GDM1 (cell line): ENCODE measurements at places on chromosomes 1 and 21.
A peak's percentile ranks its signal among the peaks of the same experiment; 100 is the strongest.

DNA sequence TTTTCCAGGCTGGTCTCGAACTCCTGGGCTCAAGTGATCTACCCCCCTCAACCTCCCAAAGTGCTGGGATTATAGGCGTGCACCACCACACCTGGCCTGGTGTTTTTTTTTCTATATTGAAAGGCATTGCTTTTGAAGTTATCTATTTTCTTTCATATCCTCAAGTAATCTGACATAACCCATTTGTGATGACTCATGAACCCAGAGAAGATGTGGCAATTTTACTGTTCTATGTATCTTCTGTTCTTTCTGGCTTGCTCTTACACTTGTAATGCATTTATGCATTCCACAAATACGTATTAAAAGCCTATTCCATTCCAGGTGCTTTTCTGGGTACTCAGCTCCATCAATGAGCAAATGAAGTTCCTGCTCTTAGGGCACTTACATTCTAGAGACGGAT is 29.9 kb upstream of the ERRFI1 start:
- no peak for DNase-seq

GRCh38 chr1:179369751-179370341 is 4.1 kb downstream of the AXDND1 start:
- peak; percentile 29 for DNase-seq

- no peak for DNase-seq
These were observed 17.5 kb downstream of the LRRC41 start for GRCh38 chr1:46285730-46286477.

DNA sequence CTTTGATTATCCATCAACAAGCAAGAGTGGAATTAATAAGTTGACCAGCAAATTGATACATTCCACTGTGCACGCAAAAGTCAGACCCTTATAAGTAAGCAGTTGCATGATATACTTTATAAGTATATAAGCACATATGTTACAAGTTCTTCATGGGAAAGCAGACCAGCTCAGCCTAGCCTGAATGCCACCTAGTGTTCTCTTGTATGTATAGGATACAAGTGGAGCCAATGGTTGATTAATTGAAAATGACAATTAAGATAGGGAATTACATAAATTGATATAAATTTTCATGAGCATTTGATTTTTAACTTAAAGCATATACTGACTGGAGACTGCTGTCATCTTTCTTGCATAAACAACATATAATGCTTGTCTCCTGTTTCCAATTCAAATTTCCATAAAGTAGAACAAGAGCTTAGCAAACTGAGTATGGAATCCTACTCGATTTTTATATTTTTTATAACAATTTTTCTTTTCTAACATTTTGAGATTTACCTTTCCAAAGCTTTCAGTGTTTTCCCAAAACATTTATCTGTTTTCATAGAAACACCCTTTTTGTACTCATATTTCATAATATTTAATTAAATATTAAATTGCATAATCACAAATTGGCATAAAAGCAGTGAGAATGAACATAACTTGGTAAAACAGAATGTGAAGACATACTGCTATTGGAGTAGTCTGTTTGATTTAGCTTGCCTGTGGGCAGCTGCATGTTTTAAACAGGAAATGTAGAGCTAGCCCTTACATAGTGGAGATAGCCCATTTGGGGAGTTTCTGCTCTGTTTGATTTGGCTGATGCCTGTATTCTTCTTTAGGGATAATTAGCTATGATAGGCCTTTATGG is 62.8 kb downstream of the MAGI3 start:
- peak; percentile 9 for DNase-seq

DNA sequence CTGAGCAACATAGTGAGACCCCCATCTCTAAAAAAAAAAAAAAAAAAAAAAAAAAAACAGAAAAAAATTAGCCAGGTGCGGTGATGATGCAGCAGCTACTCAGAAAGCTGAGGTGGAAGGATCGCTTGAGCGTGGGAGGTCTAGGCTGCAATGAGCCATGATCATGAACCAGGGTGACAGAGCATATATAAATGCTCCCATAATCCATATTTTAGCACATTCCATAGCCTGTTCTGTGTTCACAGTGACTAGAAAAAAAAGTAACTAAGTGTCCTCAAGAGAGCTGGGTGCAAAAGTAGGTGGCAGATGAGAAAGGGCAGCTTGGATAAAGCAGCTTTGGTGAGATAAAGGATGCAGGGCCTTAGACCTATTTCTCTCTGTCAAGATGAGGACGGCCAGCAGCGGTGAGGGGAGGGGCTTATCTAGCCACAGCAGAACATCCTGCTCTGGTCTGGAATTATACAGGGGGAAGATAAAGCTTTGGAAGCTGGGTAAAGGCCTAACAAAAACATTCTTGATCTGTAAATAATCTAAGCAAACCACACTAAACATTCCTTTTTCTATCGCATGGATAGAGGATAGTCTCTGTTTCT is 205.3 kb downstream of the DAB1 start:
- no peak for DNase-seq

DNA sequence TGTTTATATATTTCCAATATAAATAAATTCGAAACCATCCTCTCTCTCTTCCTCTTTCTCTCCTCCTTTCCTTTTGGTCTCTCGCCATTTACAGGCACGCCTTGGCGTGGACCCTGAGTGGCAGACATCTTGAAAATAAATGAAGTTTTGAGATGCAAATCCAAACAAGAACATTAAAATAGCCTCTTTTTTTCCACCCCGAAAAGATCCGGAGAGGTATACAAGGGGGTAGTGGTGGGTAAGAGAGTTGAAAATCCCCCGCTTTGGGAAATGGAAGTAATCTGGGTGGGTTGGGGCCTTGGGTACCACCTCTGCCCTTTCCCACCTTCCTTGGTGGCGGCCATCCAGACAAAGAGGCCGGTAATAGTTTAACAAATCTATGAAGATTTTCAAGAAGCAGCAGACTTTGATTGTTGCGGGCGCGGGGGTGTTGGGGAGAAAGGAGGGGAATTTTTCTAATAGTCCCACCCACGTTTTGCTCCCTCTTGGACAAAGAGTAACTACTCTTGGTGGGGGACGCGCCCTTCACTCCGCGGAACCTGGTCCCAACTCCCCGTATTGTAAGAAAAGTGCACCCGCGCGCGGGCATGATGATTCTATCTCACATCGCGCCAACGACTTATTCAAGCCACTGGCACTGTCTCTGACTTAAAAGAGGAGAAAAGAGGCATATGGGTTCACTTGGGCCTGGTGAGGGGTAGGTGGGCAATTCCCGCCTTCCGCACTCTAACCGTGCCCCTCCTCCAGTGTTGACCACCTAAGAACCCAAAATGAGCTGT is 4.0 kb upstream of the FOXD3 start:
- DNase-seq: no peak

DNA sequence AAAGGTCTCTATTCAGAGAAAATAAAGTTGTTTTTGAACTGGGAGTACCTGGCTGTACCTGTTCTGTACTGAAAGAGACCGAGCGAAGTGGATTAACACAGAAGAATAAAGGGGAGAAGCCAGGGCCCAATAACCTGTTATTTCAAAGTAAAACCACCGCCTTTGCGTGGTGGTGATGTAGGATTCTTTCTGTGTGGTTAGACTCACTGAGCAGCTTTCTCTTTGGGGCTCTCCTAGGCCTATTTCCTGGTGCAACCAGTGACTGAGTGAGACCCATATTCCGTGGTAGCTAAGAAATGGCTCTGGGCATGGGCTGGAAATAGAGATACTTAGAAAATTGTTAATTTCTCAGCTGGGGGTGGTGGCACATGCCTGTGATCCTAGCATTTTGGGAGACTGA is 99.9 kb downstream of the XCL2 start:
- no peak for DNase-seq

- no peak for DNase-seq
These were observed 184.9 kb downstream of the PLA2G4A start for GRCh38 chr1:187013582-187014200.

GRCh38 chr21:43207043-43207315 is 38.2 kb downstream of the CRYAA start:
- no peak for DNase-seq

DNA sequence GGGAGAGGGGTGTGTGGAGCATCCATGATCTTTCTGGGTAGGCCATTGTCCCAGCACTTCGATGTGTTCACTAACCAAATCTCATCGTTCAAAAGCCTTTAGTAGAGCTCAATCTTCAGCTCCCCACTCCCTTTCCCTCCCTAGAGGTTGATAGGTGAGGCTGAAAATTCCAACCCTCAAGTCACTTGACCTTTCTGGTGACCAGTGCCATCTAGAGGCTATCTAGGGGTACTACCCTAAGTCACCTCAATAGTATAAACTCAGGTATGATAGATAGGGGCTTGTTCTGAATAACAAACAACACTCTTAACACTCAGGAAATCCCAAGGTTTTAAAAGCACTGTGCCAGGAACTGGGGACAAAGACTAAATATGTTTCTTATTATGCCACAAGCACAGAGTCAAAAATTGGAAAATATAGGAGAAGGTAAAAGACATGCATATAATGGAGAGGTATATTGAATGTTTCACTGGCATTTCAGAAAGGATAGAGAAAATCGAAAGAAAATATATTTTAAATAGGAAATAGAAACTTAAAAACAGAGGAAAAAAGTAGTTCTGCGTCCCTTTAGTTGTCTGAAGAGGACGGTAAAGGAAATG is 42.9 kb upstream of the CD53 start:
- DNase-seq: peak; percentile 25

DNA sequence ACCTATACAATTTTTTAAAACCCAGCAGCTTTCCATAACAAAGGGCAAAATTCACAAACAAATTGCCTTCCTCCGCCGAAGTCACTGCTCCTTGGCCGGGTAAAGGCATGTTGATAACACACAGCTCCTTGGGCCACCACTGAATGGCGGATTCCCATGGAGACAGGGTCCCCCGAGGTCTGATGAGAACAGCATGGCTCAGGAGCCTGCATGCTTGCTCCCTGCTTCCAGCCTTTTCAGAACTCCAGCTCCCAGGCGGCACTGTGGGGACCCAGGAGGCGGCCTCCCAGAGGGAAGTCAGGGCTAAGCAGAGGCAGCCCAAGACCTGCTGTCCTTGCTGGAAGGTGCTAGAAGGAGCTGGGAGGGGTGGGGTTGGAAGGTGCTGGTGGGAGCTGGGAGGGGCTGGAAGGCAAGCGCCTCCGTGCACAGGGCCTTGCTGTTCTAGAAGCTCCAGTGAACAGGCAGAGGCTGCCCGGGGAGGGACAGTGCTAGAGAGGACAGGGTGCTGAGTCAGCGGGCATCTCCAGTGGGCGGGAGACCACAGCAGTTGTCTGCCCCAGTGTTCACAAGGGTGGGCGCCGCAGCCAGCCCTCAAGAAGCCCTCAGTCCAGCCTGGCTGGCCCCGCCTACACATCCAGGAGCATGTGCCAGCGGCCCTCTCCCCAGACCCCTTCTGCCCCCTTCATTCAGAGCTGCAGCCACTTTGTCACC is 35.1 kb downstream of the PRDM16 start:
- no peak for DNase-seq

- DNase-seq: peak; percentile 78
These were observed 21.9 kb upstream of the PIK3CD start for GRCh38 chr1:9629445-9630201.

GRCh38 chr1:225448146-225448805 is 20.4 kb upstream of the LBR start:
- no peak for DNase-seq

- no peak for DNase-seq
These were observed 9.1 kb downstream of the MRAP start for GRCh38 chr21:32307706-32308105.

- DNase-seq: no peak
These were observed 19.0 kb downstream of the KDM4A start for GRCh38 chr1:43668956-43669355.

DNA sequence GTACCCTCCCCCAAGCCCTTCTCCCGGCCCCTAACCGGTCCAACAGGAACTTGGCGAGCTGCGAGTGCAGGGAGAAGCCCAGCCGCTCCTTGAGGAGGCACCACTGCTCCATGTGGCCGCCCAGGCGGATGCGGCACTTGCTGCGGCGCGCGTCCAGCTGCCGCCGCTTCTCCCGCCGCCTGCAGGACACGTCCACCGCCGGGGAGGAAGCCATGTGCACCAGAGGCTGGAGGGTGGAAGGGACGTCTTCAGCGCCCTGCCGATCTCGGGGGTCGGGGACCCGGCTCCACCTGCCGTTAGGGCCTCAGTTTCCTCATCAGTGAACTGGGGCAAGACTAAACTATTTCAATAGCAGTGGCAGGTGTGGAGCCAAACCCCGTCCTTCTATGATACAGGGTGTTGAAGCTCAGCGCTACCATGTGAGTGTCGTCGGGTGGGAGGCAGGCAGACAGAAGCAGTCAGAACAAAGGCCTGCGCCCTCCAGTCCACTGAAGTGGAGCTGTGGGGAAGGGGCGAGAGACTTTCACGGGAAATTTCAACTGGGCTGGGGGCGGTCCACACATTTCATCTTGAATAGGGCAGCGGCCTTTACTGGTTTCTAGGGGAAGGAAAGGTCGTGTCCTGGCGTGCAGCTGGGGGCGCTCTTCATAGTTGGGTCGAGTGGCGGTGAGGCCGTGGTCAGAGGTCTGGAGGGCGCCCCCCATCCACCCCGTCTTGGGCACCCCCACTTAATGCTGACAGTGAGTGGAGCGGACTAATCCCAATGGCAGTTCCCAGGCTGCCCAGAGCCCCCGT is 592 bp downstream of the ZNF692 start:
- DNase-seq: peak; percentile 45

DNA sequence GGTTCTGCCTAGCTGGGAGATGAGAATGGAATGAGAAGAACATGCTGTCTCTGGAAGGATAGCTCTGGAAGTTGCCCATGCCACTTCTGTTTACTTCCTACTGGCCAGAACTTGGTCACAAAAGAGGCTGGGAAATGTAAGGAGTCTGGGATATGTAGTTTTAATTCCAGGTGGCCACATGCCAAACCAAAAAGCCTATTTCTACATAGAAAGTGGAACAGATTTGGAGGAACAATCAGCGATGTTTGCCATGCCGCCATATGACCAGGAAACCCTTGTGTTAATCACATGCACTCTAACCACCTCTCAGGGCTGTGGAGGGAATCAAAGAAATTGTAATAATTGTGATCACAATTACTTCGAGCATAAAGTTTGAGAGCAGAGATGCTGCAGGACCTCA is 10.0 kb upstream of the OLIG2 start:
- no peak for DNase-seq

GRCh38 chr1:22848405-22848804 is 124.3 kb downstream of the LACTBL1 start:
- DNase-seq: peak; percentile 52

- DNase-seq: no peak
These were observed 15.0 kb downstream of the QSOX1 start for GRCh38 chr1:180169640-180170195.

DNA sequence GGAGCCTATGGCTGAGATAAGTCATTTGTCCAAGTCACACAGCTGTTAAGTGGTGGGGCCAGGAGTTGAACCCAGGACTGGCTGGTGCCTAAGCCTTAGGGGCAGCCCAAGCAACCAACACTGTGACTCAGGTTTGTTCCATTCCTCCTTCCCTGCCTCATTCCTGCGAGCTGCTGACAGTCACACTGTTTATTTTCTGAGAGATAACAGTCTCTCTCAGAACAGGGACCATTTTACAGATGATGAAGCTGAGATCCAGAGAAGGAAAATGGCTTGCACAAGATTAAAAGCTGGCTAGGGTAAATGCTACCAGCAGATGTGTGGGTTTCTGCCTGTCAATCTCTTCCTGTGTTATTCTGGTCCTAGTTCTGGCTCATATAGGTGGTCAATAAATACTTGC is 24.3 kb upstream of the TCEA3 start:
- DNase-seq: no peak
